ENCODE measurements at places on chromosomes 3 and 15. TPM values are rescaled to one million over a fixed set of nuclear protein-coding genes. Genes with fewer than 3 reads are reported as not detected.

DNA sequence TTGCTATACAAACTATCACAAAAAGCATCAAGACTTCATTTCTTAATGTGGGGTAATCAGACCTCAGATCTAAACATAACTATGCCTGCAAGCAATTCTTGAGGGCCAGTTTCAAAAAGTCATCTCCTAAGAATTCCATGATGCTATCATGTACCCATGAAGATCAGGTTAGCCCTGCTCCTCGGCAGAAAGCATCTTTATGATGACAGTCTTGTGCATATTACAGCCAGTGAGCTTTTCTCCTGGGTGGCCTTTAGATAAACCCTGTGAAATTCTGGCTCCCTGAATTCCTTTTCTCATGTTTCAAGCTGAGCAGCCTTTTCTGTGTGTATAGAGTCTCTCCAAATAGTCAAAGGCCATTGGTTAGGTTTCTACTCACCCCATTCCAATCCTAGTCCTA lies 201.9 kb upstream of the MCTP2 start:
- no peaks in the 10 kb centered on the region for H3K4me1 ChIP-seq
- H3K36me3 ChIP-seq = no peaks in the 10 kb centered on the region
- no peak overlapping the region for H3K27ac ChIP-seq
- H3K27me3 ChIP-seq = peaks cover 6% of the 10 kb centered on the region
- DNase-seq = no peak

GRCh38 chr3:193096076-193096475 lies 144.9 kb upstream of the PLAAT1 start:
- no peak overlapping the region for H3K4me3 ChIP-seq
- H3K4me1 ChIP-seq = no peaks in the 10 kb centered on the region
- H3K36me3 ChIP-seq = no peaks in the 10 kb centered on the region
- no peaks in the 10 kb centered on the region for H3K27me3 ChIP-seq
- DNase-seq = no peak

DNA sequence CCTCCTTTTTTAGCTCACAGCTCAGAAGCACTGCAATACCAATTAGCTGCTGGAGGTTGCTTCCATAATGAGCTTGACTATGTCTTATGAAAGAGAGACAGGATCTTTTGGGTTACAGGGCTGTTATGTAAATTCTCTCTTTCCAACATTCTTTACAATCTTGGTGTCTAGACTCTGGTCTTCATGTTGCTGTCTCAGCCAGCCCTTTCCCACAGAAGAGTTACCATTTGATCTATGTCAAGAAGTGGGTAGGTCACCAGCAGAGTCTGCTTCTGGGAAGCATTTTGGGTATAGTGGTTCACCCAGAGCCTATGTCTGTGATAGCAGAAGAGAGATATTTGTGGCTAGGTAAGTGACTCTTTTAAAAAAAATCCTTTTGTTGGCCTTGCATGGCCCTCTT lies 234.5 kb downstream of the SATB1 start:
- no peaks in the 10 kb centered on the region for H3K36me3 ChIP-seq
- no peak overlapping the region for H3K4me3 ChIP-seq
- DNase-seq = no peak
- H3K27me3 ChIP-seq = peaks cover 2% of the 10 kb centered on the region
- H3K4me1 ChIP-seq = no peaks in the 10 kb centered on the region

DNA sequence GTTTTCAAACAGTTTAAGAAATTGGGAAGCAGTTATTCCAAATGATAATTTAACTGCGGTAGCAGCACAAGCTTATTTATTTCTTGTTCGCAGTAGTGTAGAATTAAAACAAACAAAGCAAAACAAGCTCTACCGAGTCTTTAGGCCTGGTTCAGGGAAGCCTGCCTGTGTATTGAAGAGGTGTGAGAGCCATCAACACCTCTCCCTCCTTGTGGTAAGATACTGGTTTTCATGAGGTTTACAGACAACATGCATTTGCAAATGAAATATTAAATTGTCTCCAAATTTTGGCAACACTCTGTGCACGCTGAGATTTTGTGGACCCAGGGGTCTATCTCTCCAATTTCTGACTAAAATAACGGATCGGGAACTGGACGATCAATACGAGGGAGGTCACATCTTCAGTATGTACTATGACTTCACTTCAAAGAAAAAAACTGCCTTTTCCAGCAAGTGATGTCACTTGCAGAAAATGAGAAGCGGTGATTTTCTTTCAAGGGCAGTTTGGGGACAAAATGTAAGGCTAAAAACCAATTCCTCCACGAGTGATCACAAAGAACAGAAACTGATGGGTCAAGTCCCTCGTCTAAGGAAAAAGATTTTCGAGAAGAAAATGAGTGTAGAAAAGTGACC lies 721 bp downstream of the ATR start:
- peaks cover 8% of the 10 kb centered on the region for H3K36me3 ChIP-seq
- no peak for DNase-seq
- H3K4me3 ChIP-seq = peak overlapping the region; percentile 99
- H3K27ac ChIP-seq = peak overlapping the region; percentile 99
- H3K27me3 ChIP-seq = peaks cover 2% of the 10 kb centered on the region
- H3K4me1 ChIP-seq = peaks cover 38% of the 10 kb centered on the region

GRCh38 chr3:25899352-25900101 lies 109.6 kb downstream of the OXSM start:
- peaks cover 4% of the 10 kb centered on the region for H3K4me1 ChIP-seq
- DNase-seq = no peak
- H3K36me3 ChIP-seq = no peaks in the 10 kb centered on the region
- H3K27me3 ChIP-seq = peaks cover 2% of the 10 kb centered on the region
- no peak overlapping the region for H3K27ac ChIP-seq

DNA sequence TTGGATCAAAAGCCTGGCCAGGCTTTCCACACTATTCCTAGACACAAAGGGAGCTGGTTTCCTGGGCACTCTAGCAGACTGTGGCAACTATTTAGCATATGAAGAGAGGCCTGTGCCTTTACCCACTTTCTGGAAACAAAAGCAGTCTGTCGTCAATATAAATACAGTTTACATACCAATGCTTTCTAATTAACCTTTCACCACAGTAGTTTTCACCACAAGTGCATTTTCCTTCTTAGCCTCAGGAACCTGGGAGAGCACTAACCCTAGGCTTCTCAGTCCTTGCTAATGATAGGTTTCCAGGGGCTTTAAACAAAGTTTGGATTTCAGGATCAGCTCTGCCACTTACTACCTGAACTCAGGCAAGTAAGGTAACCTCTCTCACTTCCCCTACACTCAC lies 499.1 kb downstream of the MAGI1 start:
- H3K36me3 ChIP-seq = no peaks in the 10 kb centered on the region
- no peaks in the 10 kb centered on the region for H3K27me3 ChIP-seq

- no peak overlapping the region for H3K4me3 ChIP-seq
- H3K36me3 ChIP-seq = no peaks in the 10 kb centered on the region
- H3K27me3 ChIP-seq = peaks cover 22% of the 10 kb centered on the region
- no peak for DNase-seq
- no peak overlapping the region for H3K27ac ChIP-seq
Observed at GRCh38 chr3:57068437-57069089, 8.1 kb downstream of the SPATA12 start.

GRCh38 chr3:185728630-185729336 lies 96.1 kb downstream of the IGF2BP2 start:
- no peak overlapping the region for H3K4me3 ChIP-seq
- H3K4me1 ChIP-seq = peaks cover 2% of the 10 kb centered on the region
- DNase-seq = no peak
- H3K27ac ChIP-seq = no peak overlapping the region
- no peaks in the 10 kb centered on the region for H3K36me3 ChIP-seq

GRCh38 chr3:178827285-178827856 lies 244.2 kb downstream of the ZMAT3 start:
- H3K36me3 ChIP-seq = no peaks in the 10 kb centered on the region
- no peak for DNase-seq
- no peaks in the 10 kb centered on the region for H3K4me1 ChIP-seq
- H3K27me3 ChIP-seq = no peaks in the 10 kb centered on the region

- H3K27me3 ChIP-seq = no peaks in the 10 kb centered on the region
- no peaks in the 10 kb centered on the region for H3K36me3 ChIP-seq
- no peak overlapping the region for H3K4me3 ChIP-seq
Observed at GRCh38 chr3:19652336-19652735, 281.7 kb downstream of the EFHB start.

- no peak overlapping the region for H3K27ac ChIP-seq
- no peak for DNase-seq
- no peaks in the 10 kb centered on the region for H3K4me1 ChIP-seq
- no peaks in the 10 kb centered on the region for H3K36me3 ChIP-seq
- H3K27me3 ChIP-seq = no peaks in the 10 kb centered on the region
Observed at GRCh38 chr15:35728219-35728940, 182.4 kb upstream of the DPH6 start.

DNA sequence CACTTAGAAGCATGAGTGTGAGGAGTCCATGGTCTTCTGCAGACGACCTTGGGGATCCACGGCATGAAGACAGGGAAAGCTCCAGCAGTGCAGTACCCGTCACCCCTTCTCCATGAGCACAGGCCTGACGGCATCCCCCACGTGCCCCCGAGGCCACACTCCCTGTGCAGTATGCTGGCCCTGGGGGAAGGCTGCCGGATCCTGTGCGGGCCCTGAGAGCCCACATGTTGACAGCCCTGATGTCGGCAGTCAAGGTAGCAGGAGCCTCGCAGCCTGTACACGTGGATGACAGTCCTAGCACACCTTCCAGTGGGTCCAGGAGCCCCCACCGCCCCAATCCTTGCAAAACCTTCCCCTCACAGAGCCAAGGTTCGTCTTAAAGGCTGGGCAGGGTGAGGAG lies 195.3 kb downstream of the ATP10A start:
- H3K4me1 ChIP-seq = peaks cover 5% of the 10 kb centered on the region
- H3K4me3 ChIP-seq = no peak overlapping the region
- peaks cover 26% of the 10 kb centered on the region for H3K27me3 ChIP-seq
- no peak overlapping the region for H3K27ac ChIP-seq
- H3K36me3 ChIP-seq = no peaks in the 10 kb centered on the region

GRCh38 chr3:132847849-132848625 lies 125.8 kb upstream of the NPHP3 start:
- DNase-seq = no peak
- no peak overlapping the region for H3K4me3 ChIP-seq
- no peak overlapping the region for H3K27ac ChIP-seq
- H3K27me3 ChIP-seq = peaks cover 4% of the 10 kb centered on the region
- no peaks in the 10 kb centered on the region for H3K4me1 ChIP-seq

- DNase-seq = no peak
- no peak overlapping the region for H3K4me3 ChIP-seq
- peaks cover 68% of the 10 kb centered on the region for H3K36me3 ChIP-seq
- H3K4me1 ChIP-seq = peaks cover 17% of the 10 kb centered on the region
Observed at GRCh38 chr3:16392717-16393116, 120.8 kb downstream of the RFTN1 start.

GRCh38 chr3:10189557-10190354 lies 25.0 kb downstream of the IRAK2 start:
- H3K27ac ChIP-seq = peak overlapping the region; percentile 75
- H3K4me1 ChIP-seq = peaks cover 68% of the 10 kb centered on the region
- no peak for DNase-seq
- no peaks in the 10 kb centered on the region for H3K27me3 ChIP-seq
- H3K36me3 ChIP-seq = no peaks in the 10 kb centered on the region

The PLSCR1 gene
- total RNA-seq = 172 TPM

The NEDD4 gene
- 5.1 TPM for total RNA-seq

The LMAN1L gene
- 0.36 TPM for total RNA-seq

The IQCF6 gene
- total RNA-seq = not detected

The CEMIP gene
- total RNA-seq = 0.23 TPM

All from activated naive CD8-positive, alpha-beta T cell treated with anti-CD3 and anti-CD28 coated beads, Interleukin-2, amount 10 ng/mL, durations not matched to agents 7 days and 5 days (primary cell).